Common myeloid progenitor, CD34-positive (primary cell): ENCODE measurements at places on chromosomes 7 and 10.

DNA sequence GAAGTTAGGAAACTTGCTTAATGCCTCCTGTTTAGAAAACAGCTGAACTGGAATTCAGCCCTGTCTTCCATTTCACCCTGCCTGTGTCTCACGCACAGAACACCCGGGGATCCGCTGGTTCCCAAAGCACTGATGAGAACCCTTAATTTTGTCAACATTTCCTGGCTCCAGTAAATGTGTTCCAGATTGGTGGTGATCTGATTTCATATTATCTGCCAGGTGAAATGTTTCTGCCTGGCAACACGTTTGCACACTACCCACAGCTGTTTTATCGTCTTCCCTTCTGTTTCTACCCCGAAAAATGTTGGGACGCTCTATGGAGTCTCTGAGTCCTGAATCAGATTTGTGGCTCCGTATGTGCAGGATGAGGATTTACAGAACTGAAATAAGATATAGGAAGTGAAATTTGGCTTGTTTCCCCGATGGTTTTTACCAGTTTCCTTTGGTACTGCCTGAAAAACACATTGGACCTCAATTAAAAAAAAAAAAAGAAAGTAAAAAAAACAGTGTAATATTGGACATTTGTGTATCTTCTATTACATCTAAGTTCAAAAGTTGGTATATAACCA, 29.0 kb downstream of the MRC1 start:
- DNase-seq: no peak

DNA sequence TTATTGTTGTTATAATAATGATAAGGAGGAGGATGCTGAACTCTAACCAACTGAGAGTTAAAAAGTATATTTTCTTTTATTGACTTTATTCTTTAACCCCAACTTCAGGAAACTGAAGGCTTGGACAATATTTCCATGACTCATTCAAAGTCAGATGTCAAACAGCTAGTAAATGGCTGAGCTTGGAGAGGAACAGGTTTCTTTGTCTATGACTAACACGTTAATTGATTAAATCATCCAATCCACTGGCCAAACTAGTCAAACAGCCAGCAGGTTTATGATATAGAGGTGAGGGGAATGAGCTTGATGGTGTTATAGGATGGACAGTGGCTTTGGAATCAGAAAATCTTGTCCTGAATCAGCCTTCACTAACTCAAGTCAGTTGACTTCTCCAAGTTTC, 119.1 kb upstream of the WDR11 start:
- DNase-seq: peak; percentile 57

- no peak for DNase-seq
Observed at GRCh38 chr10:4437061-4437460, 388.9 kb upstream of the AKR1E2 start.

- DNase-seq: no peak
Observed at GRCh38 chr7:35747611-35748010, 52.7 kb upstream of the HERPUD2 start.

DNA sequence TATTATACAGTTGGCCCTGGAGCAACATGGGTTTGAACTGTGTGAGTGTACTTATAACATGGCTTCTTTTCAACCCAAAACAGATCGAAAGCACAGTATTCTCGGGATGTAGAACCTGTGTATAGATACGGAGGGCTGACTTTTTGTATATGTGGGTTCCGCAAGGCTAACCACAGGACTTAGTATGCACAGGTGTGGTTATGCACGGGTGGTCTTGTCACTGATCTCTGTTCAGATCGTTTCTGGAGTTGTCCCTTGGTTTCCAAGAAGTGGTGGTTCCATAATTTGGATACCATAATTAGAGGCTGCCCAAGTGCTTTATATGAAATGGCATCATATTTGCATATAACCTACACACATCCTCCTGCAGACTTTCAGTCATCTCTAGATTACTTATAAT, 10.9 kb upstream of the BHLHA15 start:
- no peak for DNase-seq

DNA sequence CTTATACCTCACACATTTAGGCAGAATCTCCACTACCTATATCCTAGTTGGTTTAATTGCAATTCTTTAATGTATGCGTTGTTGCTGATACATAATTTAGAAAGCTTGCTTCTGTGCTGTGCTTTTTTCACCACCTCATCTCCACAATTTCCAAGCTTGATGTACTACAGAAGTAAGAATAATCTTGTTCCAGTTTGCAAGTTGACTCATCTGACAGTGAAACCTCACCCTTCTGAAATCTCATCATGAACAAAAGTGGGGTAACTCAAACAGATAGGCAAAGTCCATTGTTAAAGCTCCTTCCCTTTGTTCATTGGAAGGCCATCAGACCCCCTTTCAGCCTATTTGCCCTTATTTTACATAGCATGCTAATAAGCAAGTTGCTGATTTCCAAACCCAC, 13.6 kb downstream of the EIF4EBP2 start:
- no peak for DNase-seq

DNA sequence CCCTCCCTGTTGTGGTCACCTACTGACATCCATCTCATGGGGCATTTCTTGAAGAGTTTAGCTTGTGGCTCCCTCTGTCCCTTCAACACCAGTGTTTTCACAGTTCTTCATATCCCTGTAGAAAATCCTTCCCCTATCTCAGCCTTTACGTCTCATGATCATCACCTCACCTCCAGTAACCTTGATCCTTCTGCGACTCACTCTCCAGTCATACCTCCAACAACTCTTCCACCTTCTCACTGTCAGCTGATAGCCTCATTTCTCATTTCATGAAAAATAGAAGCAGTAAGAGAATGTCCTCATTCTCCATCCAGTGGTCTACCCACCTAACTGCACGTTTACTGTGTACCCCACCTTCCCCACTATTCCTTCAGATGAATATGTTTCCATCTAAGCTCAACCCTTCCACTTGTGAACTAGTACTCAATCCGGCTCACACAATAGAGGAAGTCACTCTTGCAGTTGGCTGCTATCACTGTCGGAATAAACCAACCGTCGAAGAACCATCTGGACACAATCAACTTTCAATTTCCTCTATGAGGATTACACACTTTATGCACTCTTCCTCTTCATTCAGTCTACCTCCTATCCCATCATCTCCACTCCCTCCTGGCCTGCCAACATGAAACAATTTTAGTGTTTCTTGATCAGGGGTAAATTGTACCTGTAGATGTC, 256.0 kb downstream of the AHR start:
- peak; percentile 88 for DNase-seq

DNA sequence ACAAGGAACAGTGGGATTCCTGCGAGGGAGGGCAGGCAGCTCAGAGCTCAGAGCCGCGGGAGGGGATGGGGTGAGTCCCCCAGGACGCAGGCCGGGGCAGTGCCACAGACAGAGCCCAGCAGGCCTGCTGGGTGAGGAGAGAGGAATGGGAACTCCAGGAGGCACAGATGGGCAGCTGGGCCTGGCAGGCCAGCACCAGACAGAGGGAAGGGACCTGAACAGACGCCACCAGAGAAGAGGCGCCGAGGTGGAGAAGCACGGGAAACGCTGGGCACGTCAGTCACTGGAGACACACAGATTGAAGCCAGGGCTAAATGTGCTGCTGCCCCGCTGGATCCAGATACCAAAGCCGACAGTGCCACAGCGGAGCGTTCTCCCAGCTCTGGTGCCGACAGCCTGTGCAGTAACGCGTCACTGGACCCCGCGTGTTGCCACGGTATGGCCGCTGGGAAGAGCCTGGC, 225.8 kb downstream of the MAD1L1 start:
- no peak for DNase-seq

- DNase-seq: peak; percentile 4
Observed at GRCh38 chr7:127474457-127474856, 81.9 kb upstream of the ZNF800 start.

GRCh38 chr10:110368002-110368401, 63.3 kb upstream of the SMNDC1 start:
- no peak for DNase-seq

GRCh38 chr7:117047496-117047895, 94.2 kb downstream of the ST7 start:
- peak; percentile 20 for DNase-seq

GRCh38 chr7:69365651-69366192, 232.6 kb upstream of the AUTS2 start:
- no peak for DNase-seq

GRCh38 chr7:39697483-39697882, 74.1 kb downstream of the RALA start:
- DNase-seq: no peak

GRCh38 chr10:125161707-125162119, 1.4 kb upstream of the CTBP2 start:
- DNase-seq: no peak

DNA sequence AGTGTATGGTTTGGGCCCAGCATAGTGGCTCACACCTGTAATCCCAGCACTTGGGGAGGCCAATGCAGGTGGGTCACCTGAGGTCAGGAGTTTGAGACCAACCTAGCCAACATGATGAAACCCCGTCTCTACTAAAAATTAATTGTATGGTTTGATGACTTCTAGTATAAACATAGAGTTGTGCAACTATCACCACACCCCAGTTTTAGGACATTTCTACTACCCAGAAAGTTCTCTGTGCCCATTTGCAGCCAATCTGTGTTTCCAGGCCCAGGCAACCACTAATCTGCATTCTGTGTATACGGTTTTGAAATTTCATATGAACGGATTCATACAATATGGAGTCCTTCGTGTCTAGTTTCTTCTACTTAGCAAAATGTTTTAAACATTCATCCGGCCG, 20.0 kb downstream of the CLIP2 start:
- no peak for DNase-seq

GRCh38 chr10:113087165-113088029, 137.3 kb downstream of the TCF7L2 start:
- DNase-seq: no peak

DNA sequence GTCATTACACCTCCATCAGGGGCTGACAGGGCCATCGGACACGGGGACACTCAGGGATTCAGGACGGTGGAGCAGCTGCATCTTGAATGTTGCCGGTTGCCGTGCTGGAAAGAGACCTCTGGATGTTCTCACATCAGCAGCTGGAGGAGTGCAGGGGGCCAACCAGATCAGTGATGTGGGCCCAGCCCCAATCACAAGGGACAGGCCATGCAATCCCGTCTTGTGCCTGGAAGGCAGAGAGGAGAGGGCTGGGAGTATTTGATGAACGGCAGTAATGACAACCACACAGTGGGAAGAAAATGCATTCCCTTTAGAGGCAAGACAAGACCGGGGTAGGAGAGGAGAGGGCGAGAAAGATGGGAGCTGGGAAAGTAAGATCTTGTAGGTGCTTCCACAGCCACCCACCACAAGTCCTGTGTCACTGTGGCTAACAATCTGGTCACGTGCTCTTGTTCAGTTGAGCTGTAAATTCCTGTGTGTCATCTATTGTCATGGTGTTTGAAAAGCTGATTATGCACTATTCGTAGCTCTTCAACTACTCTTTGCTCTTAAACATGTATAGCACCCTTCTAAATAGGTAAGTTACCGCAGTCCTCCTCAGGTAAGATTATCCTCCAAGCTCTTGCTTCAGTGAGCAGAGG, 85.9 kb upstream of the LEP start:
- DNase-seq: no peak

GRCh38 chr10:20995123-20995987, 98.2 kb upstream of the NEBL start:
- DNase-seq: no peak

DNA sequence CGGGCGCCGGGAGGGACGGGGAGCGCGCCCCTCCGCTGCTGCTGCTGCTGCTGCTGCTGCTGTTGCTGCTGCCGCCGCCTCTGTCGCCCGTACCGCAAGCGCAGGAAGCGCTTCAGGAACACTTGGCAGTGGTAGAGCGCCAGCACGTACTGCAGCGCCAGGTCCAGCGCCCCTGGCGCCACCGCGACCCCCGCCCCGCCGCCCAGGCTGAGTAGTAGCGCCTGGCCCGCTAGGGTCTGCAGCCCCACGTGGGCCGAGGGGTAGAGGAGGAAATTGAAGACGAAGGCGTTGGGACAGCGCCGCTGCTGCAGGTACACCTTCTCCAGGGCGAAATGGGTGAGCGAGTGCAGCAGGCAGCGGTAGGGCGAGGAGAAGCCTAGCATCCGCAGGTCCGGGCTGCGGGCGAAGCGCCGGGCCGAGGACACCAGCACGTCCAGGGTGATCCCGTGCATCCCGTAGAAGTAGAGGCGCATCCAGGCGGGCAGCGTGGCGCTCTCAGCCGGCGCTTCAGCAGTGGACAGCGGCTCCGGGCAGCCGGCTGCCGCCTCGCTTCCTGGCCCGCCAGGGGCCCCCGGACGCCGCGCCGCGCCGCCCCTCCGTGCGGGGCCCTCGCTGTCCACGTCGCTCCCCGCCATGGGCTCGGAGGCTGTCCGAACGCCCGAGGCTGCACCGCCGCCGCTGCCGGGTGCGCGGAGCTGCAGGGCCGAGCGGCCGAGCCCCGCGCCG, at the start of gene TMEM229A:
Gene TMEM229A, minus strand, starts transcription at position 699 of the 726 bp plus-strand sequence. Its CDS starts 64 bp downstream, at position 635.
- DNase-seq: peak; percentile 51

DNA sequence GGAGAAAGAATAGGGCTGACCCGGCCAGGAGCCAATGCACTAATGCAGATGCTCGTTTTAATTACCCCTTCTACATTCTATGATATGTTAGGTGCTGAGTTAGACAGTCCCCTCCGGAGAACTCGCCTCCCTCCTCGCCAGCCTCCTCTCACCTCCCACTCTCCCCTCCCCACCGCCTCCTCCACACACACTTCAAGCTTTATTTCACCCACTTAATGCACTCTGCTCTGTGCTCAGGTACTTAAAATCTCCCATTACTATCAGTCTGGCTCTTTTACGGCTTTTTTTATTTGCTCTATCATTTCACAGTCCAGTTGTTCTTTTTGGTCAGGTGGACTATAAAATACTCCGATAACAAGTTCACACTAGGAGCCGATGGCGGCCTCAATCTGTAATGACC, 231.6 kb downstream of the TEX36 start:
- no peak for DNase-seq

- no peak for DNase-seq
Observed at GRCh38 chr10:91711885-91712680, 79.2 kb upstream of the PPP1R3C start.

GRCh38 chr7:38425509-38425908, 152.1 kb upstream of the TARP start:
- DNase-seq: peak; percentile 2

- DNase-seq: peak; percentile 57
Observed at GRCh38 chr10:30500963-30501504, 67.0 kb downstream of the MAP3K8 start.

- no peak for DNase-seq
Observed at GRCh38 chr7:151472644-151473380, 32.9 kb upstream of the CRYGN start.

GRCh38 chr10:70323138-70323696, 39.4 kb upstream of the NPFFR1 start:
- DNase-seq: peak; percentile 44

DNA sequence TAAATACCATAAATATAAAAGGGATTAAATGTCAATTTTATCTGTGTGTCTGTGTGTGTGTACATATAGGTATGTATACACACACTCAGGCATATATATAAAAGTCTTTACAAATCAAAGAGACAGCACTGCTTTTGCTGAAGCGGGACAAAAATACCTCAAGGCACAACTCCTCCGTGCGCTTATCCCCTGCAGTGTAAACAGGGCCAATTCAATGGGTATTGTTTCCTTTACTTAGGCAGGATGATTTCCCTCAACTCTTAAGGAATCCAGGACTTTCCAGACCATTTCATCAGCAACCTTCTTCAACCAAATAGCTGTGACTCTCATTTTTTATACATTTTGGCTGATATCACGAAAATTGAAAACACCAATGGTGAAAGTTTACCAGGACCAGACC, 227.7 kb downstream of the CRPPA start:
- no peak for DNase-seq
